Heart right ventricle (tissue), 16 donors: ENCODE measurements at places on chromosomes 2 and 18. TPM values are rescaled to one million over a fixed set of nuclear protein-coding genes. Genes with fewer than 3 reads are reported as not detected.
A peak's percentile ranks its signal among the peaks of the same experiment; 100 is the strongest.

TTC39C gene
- total RNA-seq = 6.6 TPM

DNA sequence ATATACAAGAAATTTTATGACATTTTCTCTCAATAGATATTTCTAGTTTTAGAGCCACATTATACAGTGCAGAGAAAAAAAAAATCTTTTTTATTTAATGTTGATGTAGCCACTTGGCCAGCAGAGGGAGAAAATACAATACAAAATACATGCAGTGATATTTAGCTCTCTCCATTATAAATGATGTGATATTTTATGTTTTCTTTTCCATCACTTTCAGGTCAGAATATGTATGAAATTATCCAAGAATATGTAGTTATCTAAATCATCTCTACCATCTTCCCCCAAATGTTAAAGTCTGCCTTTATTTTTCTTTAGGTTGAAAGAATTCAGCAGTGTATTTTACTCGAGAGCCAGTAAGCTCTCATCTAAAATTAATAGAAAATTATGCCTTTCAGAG lies 533.6 kb upstream of the FSHR start:
- no peak overlapping the region for H3K4me3 ChIP-seq
- no peaks in the 10 kb centered on the region for H3K4me1 ChIP-seq
- DNase-seq = no peak
- H3K27ac ChIP-seq = no peak overlapping the region
- H3K27me3 ChIP-seq = no peaks in the 10 kb centered on the region
- H3K36me3 ChIP-seq = no peaks in the 10 kb centered on the region

UGT1A10 gene
- total RNA-seq = not detected

GRCh38 chr18:58770601-58771000 lies 94.1 kb upstream of the ZNF532 start:
- no peak for DNase-seq
- peaks cover 9% of the 10 kb centered on the region for H3K4me1 ChIP-seq
- no peaks in the 10 kb centered on the region for H3K27me3 ChIP-seq
- H3K4me3 ChIP-seq = no peak overlapping the region

TEKT4 gene
- total RNA-seq = not detected

- H3K27me3 ChIP-seq = peaks cover 33% of the 10 kb centered on the region
- H3K4me3 ChIP-seq = no peak overlapping the region
- H3K27ac ChIP-seq = no peak overlapping the region
- DNase-seq = no peak
Observed at GRCh38 chr2:238117199-238118154, 17.3 kb downstream of the ESPNL start.

TMEM163 gene
- total RNA-seq = 0.32 TPM

DNA sequence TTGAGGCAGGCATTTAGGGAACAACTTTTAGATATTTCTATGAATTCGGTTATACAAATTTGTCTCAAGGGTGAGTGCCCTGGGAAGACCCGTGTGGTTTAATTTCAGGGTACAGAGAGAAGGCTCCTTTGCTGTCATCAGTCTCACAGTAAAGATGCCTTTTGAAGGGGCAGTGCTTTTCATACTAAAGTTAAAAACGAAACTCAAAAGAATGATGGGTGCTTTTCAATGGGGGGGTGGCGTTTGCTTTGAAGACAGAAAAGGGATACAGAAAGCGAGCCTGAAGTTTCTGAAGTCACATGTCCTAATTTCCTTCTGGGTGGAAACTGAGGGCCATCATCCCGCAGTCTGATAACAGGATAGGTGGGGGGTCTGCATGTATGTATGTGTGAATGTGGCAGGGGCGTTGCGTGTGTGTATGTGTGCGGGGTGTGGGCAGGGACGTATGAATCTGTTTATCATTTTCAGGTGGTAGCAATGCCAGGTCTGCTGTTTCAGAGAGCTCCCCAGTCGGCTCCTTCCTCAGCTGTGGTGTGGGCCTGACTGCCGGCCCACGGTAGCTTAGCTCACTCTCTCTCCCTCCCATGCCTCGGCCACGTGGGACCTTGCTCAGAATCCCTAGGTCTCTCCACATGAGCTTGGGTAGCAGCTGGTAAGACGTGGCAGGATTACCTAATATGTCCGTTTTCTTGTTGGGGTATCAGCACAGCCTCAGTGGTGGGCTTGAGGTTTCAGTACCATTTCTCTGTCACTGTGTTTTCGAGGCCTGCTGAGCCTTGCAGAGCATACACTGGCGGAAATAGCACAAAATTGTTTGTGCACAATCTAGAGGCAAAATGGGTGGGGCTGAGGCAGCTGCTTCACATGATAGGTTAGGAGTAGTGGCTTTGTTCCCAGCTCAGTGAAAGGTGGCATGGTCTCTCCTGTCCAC lies 32.7 kb downstream of the ARHGAP25 start:
- no peaks in the 10 kb centered on the region for H3K36me3 ChIP-seq
- peaks cover 60% of the 10 kb centered on the region for H3K4me1 ChIP-seq
- no peak overlapping the region for H3K27ac ChIP-seq
- H3K4me3 ChIP-seq = no peak overlapping the region
- no peak for DNase-seq
- H3K27me3 ChIP-seq = no peaks in the 10 kb centered on the region

- H3K36me3 ChIP-seq = no peaks in the 10 kb centered on the region
- no peaks in the 10 kb centered on the region for H3K27me3 ChIP-seq
- H3K27ac ChIP-seq = no peak overlapping the region
- no peak for DNase-seq
- H3K4me1 ChIP-seq = no peaks in the 10 kb centered on the region
Observed at GRCh38 chr18:75809151-75809925, 381.8 kb upstream of the SMIM21 start.

- H3K4me3 ChIP-seq = peak overlapping the region; percentile 95
- no peaks in the 10 kb centered on the region for H3K27me3 ChIP-seq
- H3K36me3 ChIP-seq = no peaks in the 10 kb centered on the region
- H3K4me1 ChIP-seq = peaks cover 47% of the 10 kb centered on the region
- DNase-seq = peak; percentile 50
Observed at GRCh38 chr18:79950515-79951341, 725 bp downstream of the SLC66A2 start.
